NCI-H446 (cell line): ENCODE measurements at places on chromosomes 2 and 18.

GRCh38 chr2:12504443-12504842, 212.3 kb upstream of the TRIB2 start:
- no peak for DNase-seq

DNA sequence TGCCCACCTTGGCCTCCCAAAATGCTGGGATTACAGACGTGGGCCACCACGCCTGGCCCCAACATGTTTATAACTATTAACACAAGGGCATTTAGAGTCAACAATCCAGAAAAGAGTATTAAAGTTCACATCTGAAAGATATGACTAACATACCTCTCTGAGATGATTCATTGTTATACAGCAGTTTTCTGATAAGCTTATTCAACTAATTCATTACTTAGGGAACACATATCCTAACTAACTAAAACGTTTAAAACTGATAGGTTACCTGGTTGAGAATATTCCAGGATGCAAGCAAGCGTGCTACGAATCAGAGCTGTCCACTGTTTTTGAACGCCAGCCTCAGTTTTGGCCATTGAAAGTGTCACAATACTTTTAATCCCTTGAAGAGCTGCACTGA, 34.0 kb upstream of the STRN start:
- no peak for DNase-seq

GRCh38 chr2:140916410-140916809, 1214.4 kb downstream of the LRP1B start:
- no peak for DNase-seq

DNA sequence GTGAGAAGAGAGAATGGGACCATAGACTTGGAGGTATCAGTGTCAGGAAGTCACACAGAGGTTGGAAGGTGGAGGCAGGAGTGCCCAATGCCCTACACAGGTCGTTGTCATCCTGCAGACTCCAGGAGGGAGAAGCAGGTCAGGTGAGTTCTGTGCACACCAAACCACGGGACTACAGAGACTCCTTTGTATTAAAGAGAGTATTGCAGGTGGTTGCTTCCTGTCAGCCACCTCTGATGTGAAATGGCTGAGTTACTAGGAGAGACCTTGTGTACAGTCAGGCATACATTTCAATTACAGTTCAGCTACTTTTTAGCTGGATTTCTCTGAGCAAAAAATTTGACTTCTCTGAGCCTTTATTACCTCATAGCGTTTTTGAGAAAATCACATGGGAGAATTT, 51.6 kb downstream of the SPP2 start:
- DNase-seq, result no peak

DNA sequence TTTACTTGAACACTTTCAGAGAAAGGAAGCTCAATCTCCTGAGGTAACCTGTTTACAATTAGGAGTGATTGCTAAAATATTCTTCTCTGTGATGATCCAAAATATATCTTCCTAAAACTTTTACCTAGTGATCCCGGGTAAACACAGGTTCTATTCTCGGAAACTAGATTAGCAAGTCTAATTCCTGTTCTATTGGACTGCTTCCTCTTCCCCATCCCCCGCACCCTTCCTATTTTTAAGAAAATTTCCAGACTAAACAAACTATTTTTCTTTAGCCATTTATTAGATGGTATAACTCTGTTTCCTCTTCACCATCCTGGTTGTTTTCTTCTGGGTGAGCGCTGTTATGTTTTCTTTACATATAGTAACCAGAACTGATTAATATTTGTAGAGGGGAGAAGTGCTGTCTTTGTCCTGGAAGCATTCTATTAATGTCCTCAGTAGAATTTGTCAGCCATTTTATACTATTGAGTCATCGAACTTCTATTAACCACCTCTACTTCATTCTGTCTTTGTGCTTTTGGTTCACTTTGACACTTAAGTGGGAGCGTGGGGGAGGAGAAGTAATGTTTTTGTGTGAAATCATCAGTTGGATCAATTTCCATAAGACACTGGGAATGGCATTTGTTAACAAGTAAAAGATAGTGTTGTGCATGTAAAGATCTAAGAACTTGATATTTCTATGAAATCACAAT, 31.8 kb downstream of the CREB1 start:
- no peak for DNase-seq

GRCh38 chr2:49687918-49688317, 533.6 kb upstream of the FSHR start:
- DNase-seq, result no peak

GRCh38 chr2:144004742-144005141, 515.2 kb downstream of the ZEB2 start:
- DNase-seq, result no peak

- DNase-seq, result no peak
Measured at GRCh38 chr2:51258301-51258700, 226.4 kb upstream of the NRXN1 start.
